ENCODE measurements at places on chromosomes 12 and 14. TPM values are rescaled to one million over a fixed set of nuclear protein-coding genes. Genes with fewer than 3 reads are reported as not detected.

The LGR5 gene
- total RNA-seq = not detected

The PLA2G1B gene
- total RNA-seq = not detected

The MIP gene
- not detected for total RNA-seq

The RTL1 gene
- total RNA-seq = not detected

The CELA1 gene
- not detected for total RNA-seq

Data from epithelial cell of umbilical artery (primary cell).